ENCODE measurements at places on chromosomes 7 and 10.

- no peak overlapping the region for H3K27ac ChIP-seq
- no peak overlapping the region for H3K4me3 ChIP-seq
- peaks cover 8% of the 10 kb centered on the region for H3K4me1 ChIP-seq
- H3K27me3 ChIP-seq = peaks cover 4% of the 10 kb centered on the region
- no peak for DNase-seq
These were observed 532.5 kb upstream of the FOXK1 start for GRCh38 chr7:4149645-4150044.

DNA sequence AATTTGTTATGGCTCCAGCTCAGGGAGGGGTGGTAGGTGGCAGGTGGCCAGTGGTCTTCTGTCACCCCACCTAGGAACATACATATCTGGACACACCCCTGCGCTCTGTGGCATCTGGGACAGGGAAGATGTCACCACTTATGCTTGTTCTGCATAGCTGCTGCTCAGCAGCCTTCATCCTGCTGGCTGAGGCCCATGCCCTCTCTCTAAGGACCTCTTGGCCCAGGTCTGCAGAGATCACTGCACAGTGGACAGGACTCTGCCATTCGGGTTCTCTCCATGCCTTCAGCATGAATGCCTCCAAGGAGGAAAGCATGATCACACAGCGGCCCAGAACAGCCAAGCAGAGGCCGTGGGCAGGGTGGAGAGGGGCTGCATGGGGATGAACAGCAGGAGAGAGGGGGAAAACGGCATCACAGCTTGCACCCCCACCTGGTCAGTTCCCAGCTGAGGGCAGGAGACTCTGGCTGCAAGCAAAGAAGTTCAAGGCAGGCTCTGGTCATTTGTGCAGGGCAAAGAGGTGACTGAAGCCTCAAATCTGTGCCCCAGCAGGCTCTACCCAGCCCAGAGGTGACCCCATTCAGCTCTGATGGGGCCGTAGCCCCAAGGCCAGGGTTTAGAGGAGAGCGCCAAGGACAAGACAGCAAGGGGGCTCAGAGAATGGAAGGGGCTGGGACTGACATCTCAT, 47.8 kb upstream of the GDF10 start:
- H3K4me3 ChIP-seq = no peak overlapping the region
- DNase-seq = no peak
- no peak overlapping the region for H3K27ac ChIP-seq
- H3K4me1 ChIP-seq = peaks cover 5% of the 10 kb centered on the region
- H3K27me3 ChIP-seq = peaks cover 5% of the 10 kb centered on the region
- H3K36me3 ChIP-seq = no peaks in the 10 kb centered on the region

DNA sequence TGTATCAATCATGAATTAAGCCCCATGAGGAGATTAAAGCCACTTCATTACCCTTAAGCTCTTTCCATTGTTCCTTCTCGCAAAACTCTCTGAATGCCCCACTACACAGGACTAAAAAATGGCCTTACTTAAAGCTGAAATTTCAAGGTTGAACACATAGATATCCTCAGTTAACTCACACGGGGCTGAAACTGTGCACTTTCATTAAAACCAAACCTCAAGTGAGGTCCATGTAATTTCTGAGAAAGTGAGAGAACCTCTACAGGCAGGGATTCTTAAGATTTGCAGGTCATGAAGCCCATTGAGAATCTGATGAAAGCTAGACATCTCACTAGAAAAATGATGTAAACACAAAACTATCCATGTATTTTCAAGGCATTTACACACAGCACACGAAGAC, 15.9 kb downstream of the DENND11 start:
- peaks cover 19% of the 10 kb centered on the region for H3K36me3 ChIP-seq
- H3K4me3 ChIP-seq = no peak overlapping the region
- no peaks in the 10 kb centered on the region for H3K27me3 ChIP-seq

DNA sequence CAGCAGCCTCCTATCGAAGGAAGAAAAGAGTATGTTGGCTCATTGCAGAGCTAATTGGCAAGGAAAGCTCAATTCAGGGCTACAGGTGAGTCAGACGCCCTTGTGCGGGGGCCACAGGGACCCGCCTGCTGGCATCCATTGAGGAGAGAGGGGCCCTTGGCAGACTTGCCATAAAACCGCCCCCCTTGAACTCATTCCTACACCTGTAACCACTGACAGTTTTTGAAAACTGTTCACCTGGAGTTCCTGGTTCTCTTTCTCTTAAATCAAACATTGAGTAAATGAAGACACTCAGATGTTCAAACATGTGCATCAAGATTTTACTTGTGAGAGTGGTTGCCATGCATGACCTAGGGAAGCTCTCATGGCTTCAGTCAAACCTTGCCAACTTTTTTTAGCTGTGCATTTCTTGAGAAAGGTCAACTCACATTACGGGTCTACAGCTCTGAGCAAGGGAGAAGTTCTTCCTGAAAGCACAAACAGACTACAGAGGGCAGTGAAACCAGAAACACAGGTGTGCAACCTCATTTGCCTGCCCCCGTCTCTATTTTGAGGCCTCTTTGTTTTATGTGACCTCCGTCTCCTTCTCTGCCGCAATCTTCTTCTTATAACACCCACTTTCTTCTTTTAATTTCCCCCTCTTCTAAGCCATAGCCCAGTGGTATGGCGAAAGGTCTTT, 87.8 kb downstream of the TBXAS1 start:
- peaks cover 3% of the 10 kb centered on the region for H3K27me3 ChIP-seq
- peaks cover 9% of the 10 kb centered on the region for H3K4me1 ChIP-seq
- no peak overlapping the region for H3K27ac ChIP-seq
- no peak for DNase-seq
- H3K36me3 ChIP-seq = no peaks in the 10 kb centered on the region

GRCh38 chr10:93313798-93314197, 168.3 kb downstream of the MYOF start:
- H3K4me1 ChIP-seq = peaks cover 4% of the 10 kb centered on the region
- H3K36me3 ChIP-seq = peaks cover 21% of the 10 kb centered on the region
- H3K27ac ChIP-seq = no peak overlapping the region
- H3K27me3 ChIP-seq = no peaks in the 10 kb centered on the region
- H3K4me3 ChIP-seq = no peak overlapping the region

GRCh38 chr10:100579261-100580090, 43.7 kb downstream of the HIF1AN start:
- H3K4me1 ChIP-seq = no peaks in the 10 kb centered on the region
- H3K4me3 ChIP-seq = no peak overlapping the region
- no peak overlapping the region for H3K27ac ChIP-seq
- DNase-seq = peak; percentile 25

- peaks cover 40% of the 10 kb centered on the region for H3K27me3 ChIP-seq
- DNase-seq = no peak
- H3K36me3 ChIP-seq = no peaks in the 10 kb centered on the region
- H3K27ac ChIP-seq = no peak overlapping the region
- no peaks in the 10 kb centered on the region for H3K4me1 ChIP-seq
These were observed 17.4 kb upstream of the INMT start for GRCh38 chr7:30734497-30734896.

Data from type B pancreatic cell (in vitro differentiated cells).